NCI-H446 (cell line): ENCODE measurements at places on chromosomes 3 and 15.

DNA sequence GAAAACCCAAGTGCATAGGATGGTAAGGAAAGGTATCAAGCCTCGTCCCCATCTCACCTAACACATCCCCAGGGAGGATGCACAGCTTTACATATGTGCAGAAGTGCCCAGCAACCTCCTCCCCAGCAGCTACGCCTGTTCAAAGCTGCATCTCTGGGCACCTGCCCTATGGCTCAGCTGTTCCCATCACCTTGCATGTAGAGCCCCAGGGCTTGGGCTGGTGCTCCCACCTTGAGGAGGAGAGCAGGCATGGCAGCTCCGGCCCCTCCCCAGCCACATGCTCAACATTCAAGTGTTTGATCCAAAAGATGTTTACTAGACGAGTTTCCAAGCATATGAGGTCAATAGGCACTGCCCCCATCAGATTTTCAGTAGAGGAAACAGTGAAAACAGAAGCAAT, 173.5 kb downstream of the ATP10A start:
- DNase-seq: no peak

DNA sequence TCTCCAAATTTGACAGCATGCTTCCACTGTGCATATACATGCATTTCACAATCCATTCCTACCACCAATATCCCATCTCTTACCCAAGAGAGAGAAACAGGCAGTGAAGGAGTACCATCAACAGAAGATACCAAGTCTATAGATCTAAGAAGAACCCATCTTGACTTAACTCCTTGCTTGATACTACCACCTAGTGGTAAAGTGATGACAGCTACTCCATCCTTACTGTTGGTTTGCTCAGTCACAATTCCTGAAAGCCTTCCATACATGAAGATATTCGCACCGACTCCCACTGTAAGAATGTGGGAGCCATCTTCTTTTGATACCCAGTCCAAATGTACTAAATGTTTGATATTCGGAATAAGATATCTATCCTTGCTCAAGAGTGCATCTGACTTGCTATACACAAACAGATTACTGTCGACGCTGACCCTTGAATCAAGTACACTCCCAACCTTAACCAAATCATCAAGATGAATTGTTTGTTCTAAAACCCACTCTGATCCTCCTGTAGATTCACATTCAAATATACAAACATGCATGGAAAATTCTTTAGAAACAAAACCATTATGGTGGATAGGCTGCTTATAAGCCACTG, 123.1 kb downstream of the DMXL2 start:
- peak; percentile 31 for DNase-seq

DNA sequence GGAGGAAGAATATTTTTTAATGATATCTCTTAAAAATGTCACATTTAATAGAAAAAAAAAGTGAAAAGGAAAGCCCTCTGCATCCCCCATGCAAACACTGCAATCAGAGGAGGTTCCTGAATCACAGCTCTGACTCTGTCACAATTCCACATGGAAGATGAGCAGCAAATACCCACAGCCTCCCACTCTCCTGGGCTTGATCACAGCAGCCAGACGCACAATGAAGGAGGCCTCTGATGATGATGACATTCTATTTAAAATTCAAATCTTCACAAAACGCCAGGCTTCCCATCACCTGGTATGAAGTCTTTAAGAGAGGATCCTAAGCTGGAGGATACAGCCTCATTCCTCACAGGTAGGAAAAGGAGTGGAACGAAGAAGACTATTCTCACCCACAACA, 9.1 kb upstream of the DIS3L start:
- DNase-seq: no peak

- no peak for DNase-seq
These were observed 70.0 kb downstream of the C3orf70 start for GRCh38 chr3:185082829-185083228.

- no peak for DNase-seq
These were observed 23.2 kb downstream of the HHLA2 start for GRCh38 chr3:108319428-108320082.

- DNase-seq: no peak
These were observed 57.3 kb downstream of the DIPK2A start for GRCh38 chr3:144028798-144029411.

DNA sequence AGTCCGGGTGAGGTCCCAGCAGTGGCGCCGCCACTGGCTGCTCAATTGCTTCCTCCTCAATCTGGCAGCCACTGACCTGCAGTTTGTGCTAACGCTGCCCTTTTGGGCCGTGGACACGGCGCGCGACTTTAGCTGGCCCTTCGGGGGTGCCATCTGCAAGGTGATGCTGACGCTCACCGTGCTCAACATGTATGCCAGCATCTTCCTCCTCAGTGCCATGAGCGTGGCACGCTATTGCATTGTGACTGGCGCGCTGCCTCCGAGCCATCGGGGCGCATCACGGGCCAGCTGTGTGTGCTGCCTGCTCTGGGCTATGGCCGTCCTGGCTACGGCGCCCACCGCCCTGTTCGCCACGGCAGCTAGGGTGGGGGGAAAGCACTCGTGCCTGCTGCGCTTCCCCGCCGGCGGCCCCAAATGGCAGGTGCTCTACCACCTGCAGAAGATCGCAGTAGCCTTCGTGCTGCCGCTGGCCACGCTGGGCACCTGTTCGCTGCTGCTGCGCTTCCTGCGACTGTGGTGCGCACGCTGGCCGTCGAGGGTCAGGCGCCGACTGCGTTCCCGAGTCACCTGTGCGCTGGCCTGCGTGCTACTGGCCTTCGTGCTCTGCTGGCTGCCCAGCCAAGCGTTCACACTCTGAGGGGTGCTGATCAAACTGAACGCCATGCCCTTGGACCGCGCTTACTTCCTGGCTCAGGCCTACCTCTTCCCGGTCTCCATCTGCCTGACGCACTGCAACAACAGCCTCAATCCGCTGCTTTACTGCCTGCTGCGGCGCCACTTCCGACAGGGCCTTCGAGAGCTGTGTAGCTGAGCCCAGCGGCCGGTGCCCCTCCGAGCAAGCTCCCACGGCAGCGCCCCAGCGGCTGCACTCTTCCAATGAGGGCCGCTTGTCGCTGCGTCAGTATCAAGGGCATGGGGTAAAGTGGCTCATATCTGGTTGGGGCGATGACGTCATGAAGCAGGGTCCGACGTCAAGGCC, 20.3 kb upstream of the ADAMTS7 start:
- DNase-seq: no peak

- no peak for DNase-seq
These were observed 5.8 kb downstream of the NPHP3 start for GRCh38 chr3:132716372-132716771.

DNA sequence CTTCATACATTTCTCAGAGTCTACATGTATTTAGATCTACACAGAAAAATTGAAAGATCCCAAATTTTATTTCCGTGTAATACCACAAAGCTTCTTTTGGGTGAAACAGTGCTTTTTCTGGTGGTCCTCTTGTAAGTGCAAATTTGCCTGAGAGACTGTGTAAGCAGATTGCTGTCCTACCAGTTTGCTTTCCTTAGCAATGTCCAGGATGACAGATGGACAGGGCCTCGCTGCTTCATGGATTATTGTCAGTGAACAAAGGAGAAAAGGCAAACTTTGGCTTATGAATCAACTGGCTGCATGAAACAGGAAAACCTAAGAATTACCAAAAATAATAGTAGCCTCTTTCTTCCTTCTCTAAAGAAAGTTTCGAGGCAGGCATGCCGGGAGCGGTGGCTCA, 82.6 kb upstream of the UBE2E1 start:
- DNase-seq: no peak

GRCh38 chr15:80060356-80061006, 1.0 kb downstream of the ZFAND6 start:
- DNase-seq: no peak

GRCh38 chr15:45804028-45804427, 169.2 kb downstream of the SQOR start:
- DNase-seq: no peak

- no peak for DNase-seq
These were observed 302.9 kb upstream of the DPPA4 start for GRCh38 chr3:109640146-109640652.

DNA sequence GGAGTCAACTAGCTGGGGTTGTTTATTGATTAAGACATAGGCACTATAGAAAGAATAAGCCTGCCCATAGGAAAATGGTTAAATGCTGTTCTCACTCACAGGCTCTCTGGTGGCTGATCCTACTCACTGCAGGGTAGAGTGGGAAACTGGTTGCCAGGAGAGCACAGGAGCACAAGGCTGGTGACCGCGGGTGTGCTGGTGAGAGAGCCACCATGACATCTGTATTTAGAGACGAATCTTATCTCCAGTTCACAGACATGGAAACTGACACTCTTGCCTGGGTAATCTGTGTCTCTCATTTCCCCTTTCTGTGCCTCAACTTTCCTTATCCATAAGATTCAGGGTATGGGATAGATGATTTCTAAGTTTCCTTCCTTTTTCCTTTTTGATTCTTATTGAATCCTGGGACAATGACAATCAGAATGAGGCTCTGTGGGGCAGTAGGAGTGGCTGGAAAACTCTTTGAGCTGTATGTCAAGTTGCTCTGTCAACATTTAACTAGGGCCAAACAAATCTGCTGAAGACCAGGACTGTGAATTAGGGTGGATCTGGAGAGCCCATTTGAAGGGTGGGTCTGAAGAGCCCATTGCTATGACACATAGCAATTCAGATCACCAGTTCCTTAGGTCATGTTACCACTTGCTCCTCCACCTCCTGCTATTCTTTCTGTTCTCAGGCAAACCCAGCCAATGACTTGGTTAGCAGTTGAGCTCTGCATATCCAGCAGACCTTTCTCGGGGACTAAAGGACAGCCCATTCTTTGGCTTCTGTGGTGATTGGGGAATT, 286.1 kb upstream of the TBL1XR1 start:
- no peak for DNase-seq

- peak; percentile 12 for DNase-seq
These were observed 760.8 kb upstream of the SEMA6D start for GRCh38 chr15:46956456-46956855.
